ENCODE measurements at places on chromosomes 13 and 19.

GRCh38 chr19:38013913-38014580 lies 107.0 kb downstream of the SIPA1L3 start:
- no peak for DNase-seq

DNA sequence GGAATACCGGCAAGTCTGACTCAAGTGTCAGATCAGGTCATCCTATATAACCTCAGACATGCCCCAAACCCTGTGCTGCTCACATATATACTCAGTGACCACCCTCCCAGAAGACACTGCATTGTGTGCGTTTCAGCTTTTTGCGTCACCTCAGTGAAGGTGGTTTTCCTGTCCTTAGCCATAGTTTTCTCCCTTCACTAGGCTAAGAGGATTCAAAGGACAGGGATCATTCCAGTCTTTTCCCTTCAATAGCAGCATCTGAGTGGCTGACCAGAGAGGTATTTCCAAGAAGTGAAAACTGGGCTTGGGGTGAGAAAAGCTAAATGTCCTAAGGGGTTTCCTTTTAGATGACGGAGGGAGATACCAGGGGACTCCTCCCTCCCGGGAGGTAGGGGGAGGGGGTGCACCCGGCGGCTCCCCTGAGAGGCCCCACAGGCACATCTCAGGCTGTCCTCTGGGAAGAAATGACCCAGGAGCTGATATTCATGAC lies 12.7 kb upstream of the OR10H1 start:
- no peak for DNase-seq

GRCh38 chr19:6415591-6416190 lies 8.9 kb downstream of the KHSRP start:
- DNase-seq: no peak

- DNase-seq: no peak
Observed at GRCh38 chr19:49287141-49287770, 37.7 kb downstream of the SLC6A16 start.

DNA sequence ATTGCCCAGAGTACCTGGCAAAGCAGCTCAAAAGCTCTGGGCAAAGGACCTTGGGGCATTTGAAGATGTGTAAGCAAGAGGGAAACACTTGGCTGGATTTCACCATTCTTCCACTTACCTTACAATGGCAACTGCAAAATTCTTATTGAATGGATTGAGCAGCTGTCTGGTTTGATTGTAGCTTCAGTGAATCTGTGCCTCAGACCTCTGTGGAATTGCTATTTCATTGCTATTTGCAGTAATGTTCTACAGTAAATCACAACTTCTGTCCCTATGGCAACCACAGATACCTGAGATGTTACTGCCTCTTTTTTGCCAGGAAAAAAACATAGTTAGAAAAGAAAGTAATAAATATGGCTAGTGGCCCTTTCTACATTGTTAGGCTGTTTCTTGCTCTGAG lies 519.5 kb downstream of the SUCLA2 start:
- no peak for DNase-seq

GRCh38 chr13:75798353-75799255 lies 162.5 kb downstream of the LMO7 start:
- DNase-seq: no peak

DNA sequence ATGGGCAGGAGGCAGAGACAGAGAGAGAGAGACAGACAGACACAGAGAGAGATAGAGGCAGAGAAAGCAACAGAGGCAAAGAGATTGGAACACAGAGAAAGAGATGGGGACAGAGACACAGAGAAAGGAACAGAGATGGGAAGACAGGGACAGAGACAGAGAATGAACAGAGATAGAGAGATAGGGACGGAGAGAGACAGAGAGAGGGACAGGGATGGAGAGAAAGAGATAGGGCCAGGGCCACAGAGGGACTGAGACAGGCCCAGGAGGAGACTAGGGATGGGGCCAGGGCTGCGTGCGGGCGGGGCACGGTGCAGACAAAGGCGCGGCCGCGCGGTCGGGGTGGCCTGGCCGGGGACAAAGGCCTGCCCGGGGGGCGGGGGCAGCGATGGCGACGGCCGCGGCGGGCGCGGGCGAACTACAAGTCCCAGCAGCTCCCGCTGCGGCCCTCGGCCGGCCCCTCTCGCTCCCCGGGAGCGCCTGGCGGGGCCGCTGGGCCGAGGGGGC lies at the start of gene ZNF358:
Gene ZNF358 (plus strand): TSS at position 459 of the 507 bp plus-strand sequence. CDS start 3,140 bp downstream, outside the sequence.
- peak; percentile 78 for DNase-seq

- peak; percentile 83 for DNase-seq
Observed at GRCh38 chr19:18428787-18429674, 8.9 kb downstream of the ISYNA1 start.

DNA sequence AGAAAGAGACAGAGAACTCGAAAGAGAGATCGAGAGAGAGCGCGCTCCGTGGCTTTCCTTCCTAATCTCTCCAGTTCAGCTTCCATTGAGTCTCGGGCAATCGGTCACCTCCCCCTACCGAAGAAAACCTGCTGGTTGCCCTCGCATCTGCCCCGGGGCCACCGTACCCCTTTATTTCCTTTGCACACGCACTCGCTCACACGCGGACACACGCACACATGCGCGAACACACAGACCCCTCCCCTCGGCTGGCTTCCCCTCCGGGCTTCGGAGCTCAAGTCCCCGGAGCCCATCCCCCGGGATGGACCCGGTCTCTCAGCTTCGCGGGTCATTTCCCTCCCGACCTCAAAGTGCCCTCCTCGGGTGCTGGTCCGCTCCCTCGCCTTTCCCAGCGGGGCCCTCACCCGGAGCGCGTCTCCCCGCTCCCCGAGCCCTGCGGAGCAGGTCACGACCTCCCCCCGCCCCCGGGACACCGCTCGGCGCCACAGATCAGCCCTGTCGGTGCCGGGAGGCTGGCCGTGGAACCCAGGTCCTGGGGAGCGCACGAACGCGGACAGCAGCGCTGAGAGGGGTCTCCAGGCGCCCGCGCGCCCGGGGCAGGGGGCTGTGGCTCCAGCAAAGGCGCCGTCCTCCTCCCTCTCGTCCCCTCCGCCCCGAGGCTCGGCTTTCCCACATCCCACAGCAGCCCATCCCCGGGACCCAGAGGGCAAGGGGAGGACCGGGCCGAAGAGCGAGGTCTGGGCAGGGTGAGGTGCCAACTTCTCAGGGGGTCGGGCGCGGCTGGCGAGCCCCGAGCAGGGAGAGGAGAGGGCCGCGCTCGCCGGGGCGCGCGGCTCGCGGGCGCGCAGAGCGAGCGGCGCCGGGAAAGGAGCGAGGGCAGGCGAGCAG lies 1.8 kb downstream of the DACH1 start:
- peak; percentile 40 for DNase-seq

DNA sequence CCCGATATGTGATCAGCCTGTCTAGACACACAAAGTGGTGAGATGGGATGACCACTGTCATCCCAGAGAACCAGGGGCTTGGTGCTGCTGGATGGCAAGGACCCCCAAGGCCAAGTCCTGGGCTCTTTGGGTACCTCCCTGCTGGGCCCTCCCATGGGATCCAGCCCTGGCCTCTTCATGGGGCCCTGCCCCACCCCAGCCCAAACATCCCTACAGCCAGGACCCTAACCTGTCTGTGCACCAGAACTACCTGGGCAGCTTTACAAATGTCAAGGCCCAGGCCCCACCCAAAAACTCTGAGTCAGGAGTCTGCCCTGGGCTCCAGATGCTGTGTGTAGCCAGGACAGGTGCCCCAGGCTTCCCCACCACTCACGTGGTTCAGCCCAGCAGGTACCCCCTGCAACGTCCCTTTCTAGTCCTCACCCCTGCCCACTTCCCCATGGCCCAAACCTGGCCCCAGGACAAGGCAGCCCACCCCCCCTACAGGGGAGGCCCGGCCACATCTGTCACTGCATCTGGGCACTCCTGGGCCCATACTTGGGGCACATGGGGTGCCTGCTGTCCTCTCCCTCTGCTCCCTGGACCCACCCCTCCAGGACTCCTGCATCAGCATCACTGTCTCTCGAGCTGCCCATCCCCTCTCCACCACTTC lies 233.5 kb downstream of the TUBA3C start:
- no peak for DNase-seq

GRCh38 chr19:34428549-34429285 lies 536 bp downstream of the UBA2 start:
- DNase-seq: peak; percentile 8

GRCh38 chr13:83125791-83126190 lies 756.5 kb downstream of the SLITRK1 start:
- no peak for DNase-seq

DNA sequence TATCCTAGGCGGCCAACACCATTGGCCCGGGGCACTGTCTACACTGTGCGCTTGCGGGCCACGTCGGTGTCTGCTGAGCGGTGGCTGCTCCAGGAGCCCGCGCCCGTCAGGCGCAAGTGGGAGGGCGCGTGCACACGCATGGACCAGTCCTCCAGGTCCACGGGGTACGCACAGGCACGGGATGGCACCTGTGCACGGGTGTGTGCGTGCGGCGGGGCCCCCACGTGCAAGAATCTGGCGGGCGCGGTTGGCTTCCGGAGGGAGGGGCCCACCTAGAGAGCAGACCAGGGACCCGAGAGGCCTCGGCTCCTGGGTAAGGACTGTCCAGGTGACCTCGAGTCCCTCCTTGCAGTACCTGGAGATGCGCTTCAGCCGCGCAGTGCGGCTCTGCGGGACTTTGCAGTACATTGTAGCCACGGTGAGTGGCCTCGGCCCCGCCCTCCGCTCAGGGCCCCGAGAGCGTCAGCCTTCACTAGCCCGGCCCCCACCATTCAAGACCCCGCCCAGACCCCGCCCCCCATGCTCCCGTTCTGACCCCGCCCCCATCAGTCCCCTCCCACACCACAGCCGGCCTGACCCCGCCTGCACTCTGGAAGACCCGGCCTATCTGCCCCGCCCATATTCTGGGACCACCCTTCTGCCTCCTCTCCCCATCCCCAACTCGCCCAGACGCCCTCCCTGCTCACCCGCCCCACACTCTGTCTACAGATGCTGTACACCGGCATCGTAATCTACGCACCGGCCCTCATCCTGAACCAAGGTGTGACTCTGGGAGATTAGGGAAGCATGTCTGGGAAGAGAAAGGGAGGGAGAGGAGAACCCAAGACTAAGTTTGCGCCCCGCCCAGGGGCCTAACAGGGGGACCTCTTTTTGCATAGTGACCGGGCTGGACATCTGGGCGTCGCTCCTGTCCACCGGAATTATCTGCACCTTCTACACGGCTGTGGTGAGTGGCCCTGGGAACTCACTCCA lies 2.3 kb downstream of the SLC5A5 start:
- DNase-seq: peak; percentile 57

GRCh38 chr13:48896312-48896711 lies 79.4 kb upstream of the FNDC3A start:
- no peak for DNase-seq

GRCh38 chr19:49390929-49391359 lies 2.9 kb downstream of the KASH5 start:
- no peak for DNase-seq

DNA sequence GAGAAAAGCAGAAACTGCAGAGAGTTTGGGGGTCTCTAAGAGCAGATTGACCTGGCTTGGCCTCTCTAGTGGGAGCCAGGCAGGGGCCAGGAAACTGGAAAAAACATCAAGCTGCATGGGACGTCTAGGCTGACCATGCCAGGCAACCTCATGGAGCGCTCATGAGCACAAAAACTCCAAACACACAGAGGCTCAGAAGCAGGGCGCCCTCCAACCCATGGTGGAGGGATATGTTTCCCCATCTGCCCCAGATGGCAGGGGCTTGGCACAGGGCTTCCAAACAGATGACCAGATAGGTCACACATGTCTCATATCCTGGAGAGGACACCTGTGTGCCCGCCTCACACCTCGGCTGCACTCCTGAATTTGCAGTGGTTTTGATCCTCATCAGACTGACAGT lies 879.0 kb downstream of the UQCRFS1 start:
- DNase-seq: no peak

- no peak for DNase-seq
Observed at GRCh38 chr19:3105641-3106508, 11.7 kb downstream of the GNA11 start.

- no peak for DNase-seq
Observed at GRCh38 chr13:24104723-24105122, 55.8 kb upstream of the SPATA13 start.

DNA sequence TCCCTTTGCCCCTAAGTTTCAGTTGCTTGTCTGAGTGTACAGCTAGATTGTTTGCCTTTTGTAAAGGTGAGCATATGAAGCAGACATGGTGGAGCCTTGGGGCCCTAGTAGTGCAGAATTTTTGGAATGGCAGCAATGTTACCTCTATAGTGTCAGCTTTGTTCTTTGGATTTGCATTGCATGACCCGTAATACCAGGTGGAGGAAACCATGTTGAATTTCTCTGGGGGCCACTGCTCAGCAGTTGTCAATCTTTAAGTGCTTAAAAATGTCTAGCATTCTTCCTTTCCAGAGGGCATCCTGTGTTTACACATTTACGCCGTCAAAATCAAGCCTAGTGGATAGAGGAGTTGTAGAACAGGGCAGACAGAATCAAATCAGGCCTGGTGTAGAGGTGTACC lies 303.3 kb downstream of the ATP8A2 start:
- no peak for DNase-seq

GRCh38 chr19:17679526-17680229 lies 8.5 kb downstream of the UNC13A start:
- DNase-seq: no peak

GRCh38 chr13:41827507-41828213 lies 133.2 kb downstream of the VWA8 start:
- no peak for DNase-seq

DNA sequence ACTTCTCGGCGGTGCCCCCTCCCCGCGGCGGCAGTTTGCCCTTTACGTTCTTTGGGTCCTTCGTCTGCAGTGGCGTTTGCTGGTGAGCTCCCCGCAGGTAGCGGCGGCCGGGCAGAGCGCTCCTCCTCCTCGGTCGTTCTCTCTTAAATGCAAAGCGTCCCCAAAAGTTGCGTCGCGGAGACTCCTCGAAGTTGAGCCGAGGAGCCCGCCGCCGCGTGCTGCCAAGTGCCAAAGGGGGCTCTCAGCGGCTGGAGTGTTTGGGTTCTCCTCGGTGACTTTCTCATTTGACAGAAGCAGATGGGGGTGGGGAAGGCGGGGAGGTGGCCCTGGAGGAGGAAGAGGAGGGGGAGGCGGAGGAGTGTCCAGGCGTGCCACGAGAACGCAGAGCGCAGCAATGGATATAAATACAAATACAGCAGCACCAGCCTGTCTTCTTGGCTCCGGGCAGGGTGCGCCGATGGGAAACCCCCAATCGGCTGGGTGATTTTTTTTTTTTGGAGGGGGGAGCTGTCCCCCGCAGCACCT lies at the start of gene SOX21:
Gene SOX21 (minus strand): TSS at position 259 of the 525 bp plus-strand sequence. CDS start 496 bp downstream, outside the sequence.
- DNase-seq: no peak

GRCh38 chr13:47886314-47886713 lies 114.8 kb downstream of the SUCLA2 start:
- DNase-seq: no peak

GRCh38 chr19:55119053-55119452 lies 1.6 kb upstream of the PPP1R12C start:
- no peak for DNase-seq
